ENCODE measurements at places on chromosomes 2 and 18. TPM values are rescaled to one million over a fixed set of nuclear protein-coding genes. Genes with fewer than 3 reads are reported as not detected.

SERPINB10 gene
- total RNA-seq: 0.08 TPM

ADAM23 gene
- total RNA-seq: 5.1 TPM

SLC19A3 gene
- 0.08 TPM for total RNA-seq

CHRND gene
- not detected for total RNA-seq

CCDC102B gene
- total RNA-seq: 0.86 TPM

DYSF gene
- 1.3 TPM for total RNA-seq

MEP1B gene
- not detected for total RNA-seq

PSMD14 gene
- total RNA-seq: 117 TPM
